ENCODE measurements at places on chromosomes 2 and 18.

- DNase-seq: no peak
These were observed 226.3 kb upstream of the SP5 start for GRCh38 chr2:170488807-170489206.

- no peak for DNase-seq
These were observed 180.9 kb upstream of the GALNT5 start for GRCh38 chr2:157076526-157077161.

GRCh38 chr2:216863946-216864345, 4.1 kb upstream of the TNP1 start:
- no peak for DNase-seq

DNA sequence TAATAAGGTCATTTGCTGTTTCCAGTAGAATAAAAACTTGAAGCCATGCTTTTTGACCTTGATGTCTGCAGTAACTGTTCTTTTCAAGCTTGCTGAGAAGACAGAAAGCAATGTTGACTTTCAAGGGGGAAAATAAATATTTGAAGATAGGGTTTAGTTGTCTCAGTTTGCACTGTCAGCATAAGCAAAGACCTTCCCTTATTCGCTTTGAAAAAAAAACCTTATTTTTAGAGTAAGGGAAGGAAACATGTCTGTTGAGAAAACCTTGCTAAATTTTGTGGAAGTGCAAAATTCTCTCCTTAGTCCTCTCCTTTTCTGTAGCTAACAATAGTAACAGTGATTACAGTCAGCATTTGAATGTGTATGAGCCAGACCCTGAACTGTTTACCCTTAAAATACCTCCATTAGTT, 43.1 kb downstream of the MAP4K4 start:
- DNase-seq: no peak

DNA sequence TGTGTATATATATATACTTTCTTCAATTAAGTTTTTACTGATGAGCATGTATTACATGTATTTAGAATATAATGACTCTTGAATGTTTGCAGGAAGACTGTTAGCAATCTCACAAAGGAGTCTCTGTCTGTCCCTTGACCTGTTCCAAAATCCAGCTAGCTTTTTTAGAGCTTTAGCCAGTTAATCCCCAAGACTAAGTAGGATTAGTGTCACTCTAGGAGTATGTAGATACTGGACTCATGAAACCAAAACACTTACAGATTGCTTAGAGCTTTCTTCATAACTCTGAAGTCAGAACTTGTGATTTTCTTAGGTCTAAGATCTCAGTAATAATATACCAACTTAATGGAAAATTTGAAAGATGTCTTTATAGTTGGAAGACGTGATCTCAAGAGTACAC, 2.2 kb downstream of the UBXN4 start:
- DNase-seq: no peak

GRCh38 chr2:178767094-178768060, 39.8 kb downstream of the TTN start:
- DNase-seq: no peak

DNA sequence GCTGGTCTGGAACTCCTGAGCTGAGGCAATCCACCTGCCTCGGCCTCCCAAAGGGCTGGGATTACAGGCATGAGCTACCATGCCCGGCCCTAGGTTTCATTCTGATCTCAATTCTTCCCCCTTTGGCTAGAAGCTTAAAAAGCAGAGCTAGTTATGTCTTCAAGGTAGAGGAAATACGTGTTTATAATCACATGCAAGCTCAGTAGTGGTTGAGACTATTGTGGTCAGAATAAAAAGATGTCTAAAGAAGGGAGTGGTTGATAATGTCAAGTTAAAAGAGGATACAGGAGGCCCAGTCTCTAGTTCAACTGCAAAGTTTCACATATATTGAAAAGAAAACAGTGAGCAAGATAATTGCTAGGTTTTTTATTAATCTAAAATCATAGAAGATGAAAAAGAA, 807.8 kb upstream of the ACVR2A start:
- no peak for DNase-seq

Data from 8988T (cell line).